ENCODE measurements at places on chromosomes 16 and 17.

- no peak for DNase-seq
Measured at GRCh38 chr16:13056607-13057006, 155.2 kb downstream of the SHISA9 start.

DNA sequence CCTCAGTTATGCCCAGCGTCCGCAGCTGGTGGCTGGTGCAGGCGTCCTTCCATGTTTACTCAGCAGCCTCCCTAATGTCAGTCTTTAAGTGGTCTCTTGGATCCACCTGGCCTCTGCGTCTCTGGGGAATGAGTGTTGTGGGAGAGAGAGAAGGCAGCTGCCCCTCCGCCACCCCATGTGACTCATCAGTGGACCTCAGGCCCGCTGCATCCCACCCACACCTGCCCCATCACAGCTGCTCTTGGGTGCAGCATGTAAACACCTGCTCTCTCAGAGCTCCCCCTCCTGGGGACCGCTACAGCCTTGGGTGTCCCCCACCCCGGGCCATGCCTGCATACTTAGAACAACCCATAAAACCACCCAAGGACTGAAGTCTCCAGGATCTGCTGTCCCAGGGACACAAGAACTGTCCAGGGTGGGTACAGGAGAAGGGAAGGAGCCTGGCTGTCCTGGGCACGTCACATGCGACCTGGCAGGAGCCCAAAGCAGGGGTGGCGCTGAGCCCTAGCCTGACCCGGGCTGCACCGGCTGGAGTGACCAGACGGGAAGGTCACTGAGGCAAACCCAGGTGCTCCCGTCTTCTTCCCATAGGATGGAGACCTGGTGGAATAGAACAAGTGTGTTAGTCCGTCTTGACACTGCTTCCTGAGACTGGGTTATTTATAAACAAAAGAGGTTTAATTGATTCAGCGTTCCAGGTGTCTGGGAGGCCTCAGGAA, 4.2 kb downstream of the C16orf90 start:
- no peak for DNase-seq

- no peak for DNase-seq
Measured at GRCh38 chr16:84121007-84121406, 4.3 kb upstream of the MBTPS1 start.

DNA sequence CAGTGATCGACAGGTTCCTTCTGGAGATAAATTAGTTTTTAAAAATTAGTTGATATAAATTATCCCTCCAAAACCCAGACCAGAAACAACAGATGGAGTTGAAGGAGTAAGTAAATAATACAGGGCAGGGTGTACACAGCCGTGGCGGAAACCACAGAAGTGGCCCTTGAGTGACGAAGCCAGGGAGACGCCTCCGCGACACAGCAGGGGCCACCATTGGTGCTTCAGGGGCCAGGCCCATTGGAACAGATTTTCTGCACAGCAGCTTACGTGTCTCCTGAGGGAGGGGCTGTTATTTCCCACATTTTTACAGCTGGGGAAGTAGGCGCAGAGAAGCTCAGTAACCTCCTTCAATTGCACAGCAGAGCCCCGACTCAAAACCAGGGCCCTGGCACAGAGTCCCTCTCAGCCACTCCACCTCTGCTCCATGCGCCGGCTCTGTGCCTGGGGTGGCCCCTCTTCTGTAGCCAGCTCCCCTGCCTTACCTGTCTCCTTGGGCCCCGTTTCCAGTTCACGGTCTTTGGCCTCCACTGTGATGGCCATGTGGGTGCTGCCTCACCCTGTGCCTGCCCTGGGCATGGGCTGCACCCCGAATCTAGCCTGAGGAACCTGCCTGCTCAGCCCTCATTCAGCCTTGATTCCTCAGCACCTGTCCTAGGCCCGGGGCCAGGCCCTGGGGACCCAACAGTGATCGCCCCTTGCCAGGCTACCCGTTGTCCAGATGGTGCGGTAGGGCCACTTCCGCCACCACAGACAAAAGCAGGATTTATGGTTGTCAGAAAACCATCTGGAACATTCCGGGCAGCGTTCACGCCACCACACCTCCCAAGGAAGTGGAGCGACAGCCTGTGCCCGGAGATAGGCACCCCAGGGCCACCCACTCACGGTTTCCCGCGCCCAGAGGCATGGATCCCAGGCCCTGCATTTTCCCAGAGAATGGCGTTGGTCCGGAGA, 128.5 kb upstream of the GSE1 start:
- no peak for DNase-seq

DNA sequence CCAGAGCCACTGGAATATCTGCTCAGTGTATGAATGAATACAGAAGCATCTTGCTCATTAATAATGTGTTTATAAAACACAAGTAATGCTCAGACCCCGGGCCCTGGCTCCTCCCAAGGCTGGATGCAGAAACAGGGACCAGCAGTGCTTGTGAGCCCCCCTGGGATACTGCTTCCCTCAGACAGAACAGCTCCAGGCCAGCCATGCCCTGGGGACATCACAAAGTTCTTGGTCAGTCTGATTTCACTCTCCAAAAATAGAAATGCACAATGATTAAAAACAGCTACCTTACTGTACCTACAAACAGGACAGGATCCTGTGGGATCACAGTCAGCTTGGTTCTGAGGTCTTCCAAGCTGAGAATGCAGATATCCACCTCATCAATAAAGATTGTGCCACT, 68.2 kb downstream of the ABCC12 start:
- no peak for DNase-seq

DNA sequence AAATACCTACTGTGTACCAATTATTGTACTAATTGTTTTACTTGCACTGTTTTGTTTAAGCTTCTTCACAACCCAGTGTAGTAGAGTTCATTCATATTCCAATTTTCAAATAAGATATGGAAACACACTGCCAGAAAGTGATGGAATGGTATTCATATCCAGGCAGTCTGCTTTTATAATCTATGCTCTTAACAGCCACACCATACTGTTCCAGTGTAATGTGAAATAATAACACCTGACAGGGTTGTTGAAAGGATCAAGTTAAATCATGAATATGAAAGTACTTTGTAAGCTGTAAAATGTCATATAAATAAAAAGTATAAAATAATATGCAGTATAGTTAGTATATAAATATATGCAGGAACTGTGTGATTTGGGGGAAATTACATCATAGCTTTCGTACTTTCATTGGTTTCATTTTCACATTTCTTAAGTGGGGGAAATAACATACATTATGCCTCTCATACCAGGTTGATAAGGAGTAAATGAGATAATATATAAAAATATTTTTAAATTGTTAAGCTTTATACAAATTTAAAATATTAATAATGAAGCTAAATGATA, 230.8 kb downstream of the TANC2 start:
- no peak for DNase-seq

- DNase-seq = peak; percentile 3
Measured at GRCh38 chr17:27245230-27245696, 48.7 kb upstream of the WSB1 start.

DNA sequence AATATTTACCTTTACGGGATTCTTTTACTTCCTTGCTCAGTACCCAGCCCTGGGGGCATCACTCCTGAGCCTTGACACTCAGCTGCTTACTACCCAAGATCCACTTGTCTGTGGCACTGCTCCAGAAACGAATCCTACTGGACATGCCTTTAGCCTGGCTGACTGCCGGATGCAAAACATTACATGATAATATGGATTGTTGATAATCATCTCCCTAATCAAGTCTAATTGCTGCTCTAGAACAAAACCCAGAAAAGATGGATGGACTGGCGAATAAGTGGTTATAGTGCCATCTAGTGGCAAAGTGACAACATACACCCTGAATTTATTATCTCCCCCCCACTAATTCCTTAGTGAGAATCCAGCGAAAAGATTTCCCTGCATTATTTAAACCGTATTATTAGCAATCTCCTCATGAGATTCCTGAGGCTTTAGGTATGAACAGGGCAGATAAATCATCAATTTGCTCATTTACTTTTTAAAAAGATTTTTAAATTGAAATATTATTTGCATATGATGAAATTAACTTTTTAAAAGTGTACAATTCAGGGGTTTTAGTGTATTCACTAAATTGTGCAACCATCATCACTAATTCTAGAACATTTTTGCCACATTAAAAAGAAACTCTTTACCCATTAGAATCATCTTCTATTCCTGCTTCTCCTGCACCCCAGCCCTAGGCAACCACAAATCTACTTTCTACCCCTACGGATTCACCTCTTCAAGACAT, 61.6 kb downstream of the RGS9 start:
- DNase-seq = no peak

DNA sequence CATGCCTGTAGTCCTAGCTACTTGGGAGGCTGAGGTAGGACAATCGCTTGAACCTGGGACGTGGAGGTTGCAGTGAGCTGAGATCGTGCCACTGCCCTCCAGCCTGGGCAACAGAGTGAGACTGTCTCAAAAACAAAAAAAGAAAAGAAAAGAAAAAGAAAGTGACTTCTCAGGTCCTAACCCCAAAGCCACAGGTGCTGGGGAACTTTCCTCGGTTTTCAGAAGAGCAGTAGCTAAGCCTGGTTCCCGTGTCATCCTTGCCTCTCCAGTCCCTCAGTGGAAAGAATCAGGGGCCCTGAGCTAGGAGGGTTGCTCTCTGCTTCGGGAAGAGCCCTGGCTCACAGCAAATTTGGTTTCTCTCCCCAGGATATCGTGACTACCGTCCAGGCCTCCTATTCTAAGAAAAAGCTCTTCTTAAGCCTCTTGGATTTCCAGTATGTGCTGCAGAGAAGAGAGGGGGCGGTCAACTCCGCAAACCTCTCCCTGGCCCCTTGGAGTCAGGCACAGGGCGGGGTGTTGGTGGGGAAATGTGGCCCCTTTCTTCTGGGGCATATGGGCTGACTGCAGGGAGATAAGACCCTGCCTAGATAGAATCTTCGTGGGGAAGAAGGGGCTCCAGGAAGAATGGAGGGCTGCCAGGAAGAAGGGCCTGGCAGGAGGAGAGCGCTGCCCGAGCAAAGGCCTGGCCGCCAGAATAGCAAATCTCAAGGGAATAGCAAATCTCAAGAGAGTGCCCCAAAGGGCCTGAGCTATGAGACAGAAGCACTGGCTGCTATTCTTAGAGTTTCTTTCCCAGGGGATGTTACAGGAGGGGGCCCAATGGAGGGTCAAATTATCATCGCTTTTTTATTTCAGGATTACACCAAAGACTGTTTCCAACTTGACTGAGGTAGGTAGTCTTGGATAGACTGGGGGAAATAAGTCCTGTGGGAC, 8.3 kb upstream of the NLRC5 start:
- DNase-seq = no peak

GRCh38 chr17:50346313-50347116, 589 bp downstream of the XYLT2 start:
- peak; percentile 45 for DNase-seq

DNA sequence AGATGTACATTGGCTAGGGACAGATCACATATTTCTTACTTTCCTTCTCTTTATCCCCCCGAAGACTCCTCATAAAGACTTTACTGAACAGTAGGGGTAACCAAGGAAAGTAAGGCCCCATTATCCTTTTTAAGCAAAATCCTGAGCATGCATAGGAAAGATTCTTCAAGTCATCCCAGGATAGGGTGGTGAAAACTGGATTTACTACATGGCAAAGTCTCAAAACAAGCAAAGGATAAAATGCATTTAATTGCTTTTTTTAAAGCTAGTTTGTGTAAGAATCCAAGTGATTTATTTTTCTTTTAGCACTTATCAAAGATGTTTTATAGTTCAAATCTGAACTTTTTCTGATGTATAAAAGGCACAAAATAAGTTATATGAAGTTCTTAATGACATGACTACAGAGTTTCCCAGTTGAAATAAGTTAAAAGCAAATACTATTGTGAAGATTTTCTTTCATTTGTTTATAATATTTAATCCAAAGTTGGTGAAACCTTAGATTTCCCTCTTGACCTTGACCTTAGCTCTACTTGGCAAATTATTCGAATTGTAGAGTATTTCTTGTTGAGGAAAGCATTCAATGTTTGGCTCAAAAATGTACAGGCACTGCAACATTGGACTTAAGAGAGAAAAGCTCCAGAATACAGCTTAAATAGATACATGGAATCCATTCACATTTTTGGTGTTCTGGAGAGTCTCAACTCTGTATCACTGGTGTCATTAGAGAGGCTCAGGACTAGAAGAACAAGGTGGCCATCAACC, 104.3 kb downstream of the ABCA8 start:
- no peak for DNase-seq

GRCh38 chr17:48547808-48548522, 3.1 kb upstream of the HOXB2 start:
- no peak for DNase-seq

DNA sequence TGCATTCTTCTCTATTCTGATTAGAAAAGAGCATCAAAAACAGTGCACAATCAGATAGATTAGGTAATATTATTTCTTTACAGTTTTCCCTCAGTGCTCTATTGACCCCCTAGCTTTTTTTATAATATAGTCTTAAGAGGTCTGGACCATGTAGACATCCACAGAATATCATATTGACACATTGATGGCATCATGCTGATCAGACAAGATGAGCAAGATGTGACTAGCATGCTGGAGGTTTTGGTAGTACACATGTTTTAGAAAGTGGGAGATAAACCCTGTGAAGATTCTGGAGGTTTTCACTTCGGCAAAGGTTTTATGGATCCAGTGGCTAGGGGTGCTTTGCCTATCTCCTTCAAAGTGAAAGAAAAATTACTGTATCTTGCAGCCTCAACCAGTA, 2.8 kb upstream of the ABCA8 start:
- DNase-seq = no peak

DNA sequence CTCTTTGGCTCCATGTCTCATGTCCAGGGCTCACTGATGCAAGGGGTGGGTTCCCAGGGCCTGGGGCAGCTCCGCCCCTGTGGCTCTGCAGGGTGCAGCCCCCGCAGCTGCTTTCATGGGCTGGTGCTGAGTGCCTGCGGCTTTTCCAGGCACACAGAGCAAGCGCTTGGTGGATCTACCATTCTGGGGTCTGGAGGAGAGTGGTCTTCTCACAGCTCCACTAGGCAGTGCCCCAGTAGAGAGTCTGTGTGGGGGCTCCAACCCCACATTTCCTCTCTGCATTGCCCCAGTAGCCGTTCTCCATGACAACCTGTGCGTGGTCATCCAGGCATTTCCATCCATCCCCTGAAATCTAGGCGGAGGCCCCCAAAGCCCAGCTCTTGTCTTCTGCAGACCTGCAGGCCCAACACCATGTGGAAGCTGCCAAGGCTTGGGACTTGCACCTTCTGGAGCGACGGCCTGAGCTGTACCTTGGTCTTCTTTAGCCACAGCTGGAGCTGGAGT, 5.2 kb downstream of the IL32 start:
- DNase-seq = no peak

DNA sequence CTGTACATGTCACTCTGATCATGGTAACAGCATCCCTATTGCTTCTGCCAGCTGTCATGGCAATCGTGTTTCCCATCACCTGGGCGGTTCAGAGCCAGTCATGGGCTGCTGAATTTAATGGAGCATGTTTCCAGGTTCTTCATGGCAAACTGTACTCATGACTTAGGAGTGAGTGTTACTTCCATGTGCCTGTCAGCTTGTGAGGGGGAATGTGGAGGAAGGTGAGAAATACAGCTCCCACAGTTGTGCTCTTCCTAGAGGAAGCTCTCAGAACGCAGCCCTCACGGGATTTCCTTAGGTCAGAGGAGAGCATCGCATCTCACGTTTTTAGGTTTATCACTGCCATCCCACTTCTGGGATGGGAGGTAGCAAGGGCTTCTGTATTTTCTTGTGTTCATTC, 28.0 kb upstream of the ARHGAP23 start:
- DNase-seq = no peak

- DNase-seq = no peak
Measured at GRCh38 chr17:83024218-83024971, 55.0 kb upstream of the METRNL start.

- DNase-seq = no peak
Measured at GRCh38 chr16:15035163-15035729, 20.6 kb downstream of the NTAN1 start.

GRCh38 chr16:75042426-75043174, 43.8 kb downstream of the ZNRF1 start:
- DNase-seq = no peak

All from activated T-helper 9 cell treated with anti-CD3 and anti-CD28 coated beads, Interleukin-2, amount 50 U/mL, for 16 hours (primary cell).